CD4-positive, alpha-beta T cell treated with Interleukin-17A for 1 hour (primary cell): ENCODE measurements at places on chromosomes 3 and 15.

DNA sequence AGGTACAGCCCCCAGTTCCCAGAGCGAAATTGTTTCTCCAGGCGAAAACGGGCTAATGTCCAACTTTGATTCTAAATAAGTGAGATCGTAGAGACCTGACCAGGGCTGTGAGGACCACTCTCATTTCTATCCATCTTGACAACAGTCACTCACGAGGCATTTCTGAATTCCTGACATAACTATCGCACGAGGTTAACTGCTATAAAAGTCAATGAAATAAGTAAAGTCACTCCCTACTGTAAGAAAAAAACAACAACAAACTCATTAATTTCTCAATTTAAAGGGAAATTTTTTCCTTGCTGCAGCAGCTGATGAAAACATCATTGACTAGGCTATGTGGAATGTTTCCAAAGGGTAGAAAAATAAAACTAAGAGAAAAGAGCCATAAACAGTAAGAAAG, 69.1 kb downstream of the GREM1 start:
- DNase-seq, result no peak

DNA sequence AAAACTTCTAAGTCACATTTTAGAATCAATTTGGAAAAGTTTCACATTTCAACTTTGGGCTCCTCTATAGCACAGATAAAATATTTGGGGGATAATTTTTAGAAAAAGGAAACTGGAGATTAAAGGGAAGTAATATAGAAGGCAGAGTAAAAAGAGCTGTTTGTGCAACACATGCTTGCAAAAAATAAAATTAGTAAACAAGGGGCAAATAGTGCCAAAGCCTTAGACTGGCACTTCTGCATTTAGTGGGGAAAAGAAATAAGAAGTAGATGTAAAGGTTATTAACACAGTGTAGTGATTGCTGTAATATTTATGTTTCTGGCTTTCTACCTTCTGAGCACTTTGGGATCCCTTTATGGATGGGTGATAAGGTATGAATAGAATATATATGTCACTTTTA, 246.6 kb downstream of the CBLB start:
- no peak for DNase-seq

DNA sequence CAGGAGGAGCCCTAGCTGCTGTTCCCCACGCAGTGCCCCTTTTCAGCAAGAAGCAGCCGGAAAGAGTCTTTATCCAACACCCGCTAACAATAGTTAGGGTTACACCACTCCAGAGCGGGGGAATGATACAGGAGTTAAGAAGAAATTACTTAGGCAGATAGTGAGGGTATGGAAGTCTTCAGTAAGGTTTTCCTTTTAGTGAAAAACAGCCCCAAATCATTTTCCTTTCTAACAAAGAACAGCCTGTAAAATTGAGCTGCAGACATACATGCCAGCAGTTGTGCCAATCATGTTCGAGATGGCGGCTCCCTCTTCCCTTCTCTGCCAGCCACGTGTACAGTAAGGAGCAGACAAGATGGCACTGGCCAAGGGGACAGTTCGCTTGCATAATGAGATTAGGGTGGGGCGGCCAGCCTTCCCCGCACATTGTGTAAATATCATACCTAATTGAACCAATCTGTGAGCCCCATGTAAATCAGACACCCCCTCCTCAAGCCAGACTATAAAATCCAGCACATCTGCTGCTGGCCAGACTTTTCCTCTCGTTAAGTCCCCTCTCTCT, 18.5 kb upstream of the SENP5 start:
- no peak for DNase-seq

DNA sequence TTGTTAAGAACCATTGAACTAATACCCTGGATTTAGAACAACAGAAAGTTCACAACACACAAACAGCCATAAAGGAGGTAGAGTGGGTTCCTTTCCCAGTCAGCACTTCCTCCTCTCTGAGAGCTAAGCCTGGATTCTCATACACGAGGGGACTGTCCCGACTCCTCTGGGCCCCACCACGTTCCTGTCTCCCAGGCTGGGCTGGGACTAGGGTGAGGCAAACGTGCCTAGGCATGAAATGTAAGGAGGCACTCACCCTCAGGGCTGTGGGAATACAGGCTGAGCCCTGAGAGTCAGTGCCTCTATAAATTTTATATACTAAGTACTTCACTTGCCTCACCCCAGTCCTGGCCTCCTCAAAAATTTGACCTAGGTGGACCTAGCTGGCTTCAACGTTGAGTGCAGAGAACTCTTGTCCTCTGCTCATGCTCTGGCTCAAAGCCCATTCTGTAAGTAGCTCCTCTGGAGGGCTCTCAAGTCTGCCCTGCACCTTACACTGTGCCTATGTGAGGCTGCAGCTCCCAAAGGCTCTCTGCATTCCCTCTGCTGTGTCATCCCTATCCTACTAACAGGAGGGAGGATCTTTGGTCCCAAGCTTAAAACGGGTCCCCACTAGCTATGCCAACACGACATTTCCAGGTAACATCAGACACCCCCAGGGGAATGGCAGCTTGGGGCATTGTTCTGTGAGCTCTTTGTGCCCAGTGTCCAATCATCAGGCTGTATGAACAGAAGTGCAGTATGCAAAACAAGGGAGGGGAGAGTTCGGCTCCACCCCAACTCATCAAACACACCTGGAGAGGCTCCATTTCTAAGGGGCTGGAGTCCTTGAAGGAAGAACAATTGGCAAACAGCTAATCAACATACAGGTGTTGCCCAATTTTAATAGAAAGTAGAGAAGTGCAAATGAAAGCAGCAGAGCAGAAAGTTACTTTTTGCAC, 233.2 kb downstream of the RPLP1 start:
- DNase-seq, result no peak

- no peak for DNase-seq
Measured at GRCh38 chr15:52523192-52523591, 5.5 kb downstream of the MYO5A start.

DNA sequence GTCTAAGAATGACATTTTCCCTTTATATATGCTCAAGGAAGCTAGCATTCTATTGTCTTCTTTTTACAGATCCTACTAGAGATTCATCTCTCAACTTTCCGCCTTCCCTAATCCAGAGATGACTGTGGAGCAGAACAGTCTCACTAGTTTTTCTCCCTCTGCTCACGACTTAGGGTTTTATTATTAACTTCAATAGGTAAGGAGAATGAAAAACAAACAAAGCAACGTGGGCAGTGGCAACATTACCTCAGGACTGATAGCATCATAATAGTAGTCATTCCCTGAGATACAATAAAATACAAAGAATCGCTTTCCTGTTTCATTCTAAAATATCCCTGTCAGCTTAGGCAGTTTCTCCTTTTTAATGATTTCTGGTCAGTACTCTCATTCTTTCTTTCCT, 154.3 kb upstream of the PLAAT1 start:
- no peak for DNase-seq

DNA sequence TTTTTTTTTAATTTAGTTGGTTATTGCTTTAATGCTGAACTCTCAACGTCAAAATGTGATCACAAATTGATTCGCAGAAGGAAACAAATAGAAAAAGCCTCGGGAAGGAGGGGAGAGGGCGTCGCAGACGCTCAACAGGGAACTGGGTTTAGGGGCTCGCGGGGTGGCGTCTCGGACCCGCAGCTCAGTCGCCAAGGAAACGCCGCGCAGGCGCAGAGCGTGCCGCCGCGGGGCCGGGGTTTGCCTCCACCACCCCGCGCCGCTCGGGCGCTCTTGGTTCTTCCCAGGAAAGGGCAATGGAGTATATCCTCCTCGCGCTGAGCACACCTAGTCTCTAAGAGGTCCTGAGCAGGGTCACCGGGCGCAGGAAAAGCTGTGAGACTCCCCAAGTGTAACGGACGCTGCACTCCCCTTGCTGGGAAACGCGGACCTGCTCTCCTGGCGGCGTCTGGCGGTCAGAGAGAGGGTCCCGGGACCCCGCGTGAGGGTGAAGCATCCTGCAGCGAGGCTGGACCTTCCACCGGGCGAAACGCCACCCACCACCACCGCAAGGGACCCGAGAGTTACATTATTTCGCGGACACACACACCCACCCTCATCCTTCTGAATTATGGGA, 753 bp downstream of the PLCH1 start:
- peak; percentile 34 for DNase-seq

DNA sequence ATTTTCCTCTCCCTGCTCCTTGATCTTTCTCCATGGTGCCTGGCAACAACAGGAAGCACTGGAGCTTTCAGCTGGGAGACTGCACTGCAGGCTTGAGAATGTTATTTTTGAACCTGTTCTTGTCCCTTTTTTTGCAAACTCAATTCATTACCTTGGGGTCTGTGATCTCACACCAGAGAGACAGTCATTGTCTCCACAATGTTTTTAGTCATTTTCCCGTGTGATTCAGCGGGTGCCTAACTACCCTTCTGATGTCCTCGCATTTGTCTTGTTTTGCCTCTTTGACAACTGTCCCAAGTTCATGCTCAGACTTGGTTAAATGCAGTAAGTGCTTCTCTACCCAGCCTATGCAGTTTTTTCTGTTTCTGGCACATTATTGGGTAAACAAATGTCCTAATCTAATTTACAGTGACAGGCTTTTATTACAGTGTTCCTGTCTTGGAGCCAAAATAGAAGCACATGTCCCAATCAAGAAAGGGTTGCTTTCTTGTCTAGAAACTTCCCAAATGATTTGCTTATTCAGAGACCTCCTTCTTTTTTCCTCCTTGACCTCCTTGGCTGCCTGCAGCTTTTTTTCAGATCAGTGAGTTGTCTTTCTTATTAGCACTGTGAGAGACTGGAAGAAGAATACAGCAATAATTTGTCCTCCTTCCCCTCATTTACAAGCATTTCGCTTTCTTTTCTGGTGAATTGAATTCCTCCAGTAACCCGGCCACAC, 162.4 kb downstream of the NSUN3 start:
- no peak for DNase-seq

DNA sequence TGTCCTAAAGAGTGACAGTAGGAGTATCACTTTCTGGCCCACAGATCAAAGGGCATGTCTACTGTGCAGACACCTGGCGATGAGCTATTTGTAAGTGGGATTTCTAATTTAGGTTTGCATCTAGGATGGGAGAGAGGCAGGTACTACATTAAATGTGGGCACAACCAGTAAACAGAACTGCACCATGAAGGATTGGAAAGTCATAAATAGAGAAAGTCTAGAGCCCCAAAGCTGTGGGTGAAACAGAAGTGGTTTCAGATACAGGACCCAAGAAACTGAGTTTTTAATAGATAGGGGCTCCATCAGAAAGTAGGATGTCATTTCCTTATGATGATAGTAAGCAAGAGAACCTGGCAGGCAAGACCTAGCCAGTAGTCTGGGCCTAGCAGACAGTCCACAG, 35.2 kb upstream of the SPPL2A start:
- no peak for DNase-seq

- DNase-seq, result peak; percentile 64
Measured at GRCh38 chr3:112437146-112438022, 61.9 kb downstream of the BTLA start.

GRCh38 chr15:100277087-100277855, 64.5 kb downstream of the ADAMTS17 start:
- DNase-seq, result no peak
